Kidney tubule cell (primary cell): ENCODE measurements at places on chromosomes 12 and 14.
A peak's percentile ranks its signal among the peaks of the same experiment; 100 is the strongest.

- DNase-seq = no peak
These were observed 24.6 kb upstream of the KLRD1 start for GRCh38 chr12:10283027-10283426.

- DNase-seq = no peak
These were observed 286.5 kb downstream of the SOX5 start for GRCh38 chr12:23662966-23663365.

DNA sequence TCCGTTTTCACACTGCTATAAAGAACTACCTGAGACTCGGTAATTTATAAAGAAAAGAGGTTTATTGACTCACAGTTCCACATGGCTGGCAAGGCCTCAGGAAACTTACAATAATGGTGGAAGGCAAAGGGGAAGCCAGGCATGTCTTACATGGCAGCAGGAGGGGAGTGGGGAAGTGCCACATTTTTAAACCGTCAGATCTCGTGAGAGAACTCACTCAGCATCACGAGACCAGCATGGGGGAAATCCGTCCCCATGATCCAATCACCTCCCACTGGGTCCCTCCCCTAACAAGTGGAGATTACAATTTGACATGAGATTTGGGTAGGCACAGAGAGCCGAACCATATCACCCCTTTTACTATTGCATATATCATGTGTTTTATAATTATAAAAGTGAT, 2.0 kb upstream of the PIGH start:
- no peak for DNase-seq

GRCh38 chr12:102204025-102204424, 6.4 kb upstream of the PMCH start:
- DNase-seq = no peak

DNA sequence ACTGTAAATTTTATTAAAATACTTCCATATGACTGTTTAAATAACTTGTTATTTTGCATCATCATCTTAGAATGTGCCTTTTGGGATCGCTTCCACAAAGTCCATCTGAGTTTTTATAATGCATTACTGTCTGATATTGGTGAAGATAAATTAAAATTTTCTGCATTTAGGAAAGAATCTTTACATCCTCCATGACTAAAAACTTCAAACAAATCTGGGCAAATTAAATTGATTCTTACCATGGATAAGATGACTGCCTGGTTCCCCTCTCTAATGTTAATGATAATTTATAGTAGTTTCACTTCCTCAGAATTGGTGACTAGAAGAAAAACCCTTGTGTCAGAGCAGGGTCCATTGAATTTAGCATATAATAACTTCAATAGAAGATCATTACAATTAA, 94.7 kb upstream of the SLC38A4 start:
- no peak for DNase-seq

GRCh38 chr14:101872346-101872745, 92.0 kb upstream of the DYNC1H1 start:
- DNase-seq = no peak

DNA sequence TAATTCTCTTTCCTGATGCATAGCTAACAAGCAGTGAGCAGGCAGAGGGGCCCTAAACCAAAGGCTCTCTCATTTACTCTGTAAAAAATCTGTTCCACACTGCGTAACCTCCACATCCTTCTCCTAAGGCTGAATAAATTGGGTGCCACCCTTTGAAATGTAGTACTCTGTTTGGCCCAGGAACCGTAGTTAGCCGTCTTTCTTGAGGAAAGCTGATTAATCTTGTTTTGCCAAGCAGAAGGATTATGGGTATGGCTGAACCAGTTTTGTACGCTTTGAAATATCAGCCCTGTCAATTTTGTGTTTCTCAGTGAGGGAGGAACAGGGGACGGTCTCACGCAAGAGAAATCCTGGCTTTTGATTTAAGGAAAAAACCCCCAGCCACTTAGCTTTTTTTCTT, 19.7 kb downstream of the EML1 start:
- DNase-seq = no peak

DNA sequence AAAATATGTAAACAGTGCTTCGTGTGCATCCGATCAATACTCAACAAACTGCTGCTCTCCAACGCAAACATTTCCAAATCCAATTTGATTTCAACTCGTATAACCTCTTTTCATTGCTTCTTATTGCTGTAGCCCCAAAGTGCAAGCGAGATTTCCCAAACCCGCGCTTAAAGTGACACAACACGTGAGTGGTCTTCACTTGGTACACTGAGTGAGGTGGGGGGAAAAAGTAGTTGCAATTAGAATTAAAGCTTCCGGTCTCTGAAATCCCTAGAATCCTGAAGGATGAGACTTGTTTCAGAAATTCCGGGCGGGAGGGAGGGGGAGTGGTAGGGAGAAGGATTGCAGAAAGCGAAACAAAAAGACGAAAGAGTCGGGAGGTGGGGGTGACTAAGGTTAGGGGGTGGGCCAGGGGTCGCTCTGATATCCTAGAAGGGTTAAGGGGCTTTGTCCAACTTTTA, 387.5 kb downstream of the BCAT1 start:
- peak; percentile 34 for DNase-seq

GRCh38 chr12:88188180-88188579, 46.1 kb downstream of the TMTC3 start:
- DNase-seq = peak; percentile 50
